ENCODE measurements at places on chromosomes 2 and 18.

- DNase-seq = no peak
Measured at GRCh38 chr18:4035521-4035920, 419.6 kb downstream of the DLGAP1 start.

DNA sequence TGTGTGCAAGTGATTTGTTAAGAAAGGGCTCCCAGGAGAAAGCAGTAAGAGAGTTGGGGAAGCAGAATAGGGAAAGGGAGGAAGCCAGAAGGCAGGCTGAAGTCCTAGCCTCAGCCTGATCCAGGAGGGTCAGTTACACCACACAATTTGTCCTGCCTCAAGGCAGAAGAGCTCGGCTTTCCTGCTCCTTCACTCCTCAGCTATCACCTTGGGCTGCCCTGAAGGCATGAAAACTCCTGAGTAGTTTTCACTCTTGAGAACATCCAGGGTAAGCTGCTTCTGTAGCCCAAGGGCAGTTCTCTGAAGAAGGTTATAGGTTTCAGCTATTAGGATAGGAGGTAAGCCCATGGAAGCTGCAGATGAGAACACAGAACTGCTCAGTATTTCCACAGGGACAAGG is 47.4 kb upstream of the ANKRD44 start:
- DNase-seq = no peak

- DNase-seq = no peak
Measured at GRCh38 chr18:43866696-43867095, 589.4 kb upstream of the SYT4 start.

- DNase-seq = no peak
Measured at GRCh38 chr2:69104261-69104660, 91.3 kb downstream of the ANTXR1 start.

- DNase-seq = peak; percentile 59
Measured at GRCh38 chr18:34600158-34600557, 109.9 kb upstream of the DTNA start.

DNA sequence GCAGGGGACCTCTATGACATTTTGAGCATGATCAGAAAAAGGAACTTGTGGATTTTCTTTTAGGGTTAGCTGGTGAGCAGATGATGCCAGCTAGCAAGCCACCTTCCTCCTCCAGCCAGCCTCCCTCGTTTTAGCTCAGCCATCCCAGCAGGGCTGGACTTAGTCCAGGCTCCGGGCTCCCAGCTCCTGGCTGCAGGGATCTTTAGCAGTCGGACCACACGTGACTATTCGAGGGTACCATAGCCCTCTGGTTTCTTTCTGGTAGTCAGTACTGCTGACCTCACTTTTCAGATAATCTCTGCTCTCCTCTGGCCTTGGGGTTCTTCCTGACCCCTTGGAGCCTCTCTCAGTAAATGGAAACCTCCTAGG is 31.8 kb downstream of the NCK2 start:
- no peak for DNase-seq

- no peak for DNase-seq
Measured at GRCh38 chr2:150601280-150602038, 114.0 kb upstream of the RND3 start.

- no peak for DNase-seq
Measured at GRCh38 chr18:29076645-29077044, 899.7 kb upstream of the CDH2 start.

DNA sequence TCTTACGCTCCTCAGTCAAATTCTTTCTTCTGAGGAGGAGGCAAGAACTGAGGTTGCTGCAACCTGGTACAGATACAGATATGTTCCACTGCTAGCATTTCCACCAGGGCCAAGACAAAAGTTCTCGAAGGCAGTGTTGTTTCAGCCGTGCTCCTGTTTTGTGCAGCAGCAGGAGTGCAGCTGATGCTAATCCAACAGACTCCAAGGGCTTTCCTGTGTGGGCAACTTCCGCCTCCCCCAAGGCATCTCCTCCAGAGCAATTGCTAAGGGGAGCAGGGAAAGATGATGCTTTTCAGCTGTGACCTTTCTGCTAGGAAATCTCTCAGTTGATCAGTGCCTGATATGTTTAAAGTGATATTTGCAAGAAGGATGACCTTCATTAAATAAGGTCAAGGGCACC is 52.6 kb upstream of the DAPL1 start:
- no peak for DNase-seq

- DNase-seq = no peak
Measured at GRCh38 chr2:45278365-45279078, 269.3 kb upstream of the SIX2 start.

- DNase-seq = no peak
Measured at GRCh38 chr18:2002604-2003003, 568.7 kb downstream of the METTL4 start.

DNA sequence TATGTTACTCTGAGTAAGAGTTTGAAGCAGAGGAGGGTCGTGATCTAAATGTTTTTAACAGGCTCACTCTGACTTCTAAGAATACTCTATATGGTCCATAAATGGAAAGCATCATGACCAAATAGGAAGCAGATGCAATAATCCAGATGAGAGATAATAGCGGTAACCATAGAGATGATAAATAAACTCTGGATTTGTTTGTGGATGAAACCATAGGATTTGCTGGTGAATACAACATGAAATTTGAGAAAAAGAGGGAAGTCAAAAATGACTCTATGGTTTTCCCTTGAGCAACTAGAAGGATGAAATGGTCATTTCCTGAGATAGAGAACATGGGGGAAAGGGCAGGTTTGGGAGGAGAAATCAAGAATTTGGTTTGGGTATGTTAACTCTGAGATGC is 3.9 kb downstream of the HEATR5B start:
- DNase-seq = no peak

DNA sequence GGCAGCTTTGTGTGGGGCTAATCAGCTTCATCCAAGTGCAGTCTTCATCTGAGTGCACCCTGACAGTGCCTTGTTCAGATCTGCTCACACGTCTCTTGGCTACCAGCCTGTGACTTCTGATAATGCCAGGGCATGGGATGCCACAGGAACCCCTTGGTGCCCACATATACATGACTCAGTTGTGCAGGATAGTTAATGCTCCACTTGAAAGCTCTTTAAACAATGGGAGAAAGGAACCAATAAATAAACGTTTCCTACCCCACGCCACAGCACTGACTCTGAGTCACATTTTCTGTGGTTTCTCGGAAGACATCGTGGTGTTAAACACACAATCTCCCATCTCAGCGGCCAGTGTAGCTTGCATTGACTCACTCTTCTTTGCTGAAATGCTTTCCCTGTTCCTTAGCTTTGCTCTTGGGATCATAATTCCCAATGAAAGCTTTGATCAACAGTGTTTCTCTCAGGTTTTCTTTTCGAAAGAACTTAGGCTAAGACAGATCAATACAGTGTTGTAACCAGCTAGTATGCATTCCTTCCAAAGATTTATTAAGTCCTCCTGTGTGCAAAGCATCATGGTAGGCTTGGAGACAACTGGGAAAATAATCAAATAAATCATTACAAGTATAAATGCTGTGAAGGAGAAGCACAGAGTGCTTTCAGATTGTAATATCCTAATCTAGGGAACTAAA is 142.0 kb downstream of the COPS8 start:
- DNase-seq = peak; percentile 94

DNA sequence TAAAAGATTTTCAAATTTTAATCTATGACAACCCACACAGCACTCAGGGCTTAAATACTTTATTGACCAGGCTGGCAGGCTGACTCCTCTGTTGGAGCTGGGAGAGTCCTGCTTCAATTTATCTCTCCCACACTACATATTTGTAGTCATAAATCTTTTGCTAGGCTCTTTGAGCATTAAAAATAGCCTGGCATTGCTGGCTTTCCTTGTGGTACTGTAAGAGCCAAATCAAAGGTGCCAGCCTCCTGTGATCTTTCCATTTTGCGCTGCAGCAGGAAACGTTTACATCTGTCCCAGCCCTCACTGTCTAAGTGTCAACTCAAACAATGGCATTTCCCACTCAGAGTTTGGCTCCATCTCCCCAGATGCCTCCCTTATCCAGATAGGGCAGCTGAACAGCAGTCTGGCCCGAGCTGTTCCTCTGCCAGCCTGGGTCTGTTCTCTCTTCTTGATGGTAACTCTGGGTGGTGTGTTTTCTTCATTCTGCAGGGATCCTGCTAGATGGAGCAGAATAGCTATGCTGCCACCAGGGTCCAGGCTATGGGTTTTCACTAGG is 62.1 kb downstream of the LRRTM1 start:
- no peak for DNase-seq

- DNase-seq = peak; percentile 73
Measured at GRCh38 chr18:11654736-11655605, 34.1 kb upstream of the GNAL start.

DNA sequence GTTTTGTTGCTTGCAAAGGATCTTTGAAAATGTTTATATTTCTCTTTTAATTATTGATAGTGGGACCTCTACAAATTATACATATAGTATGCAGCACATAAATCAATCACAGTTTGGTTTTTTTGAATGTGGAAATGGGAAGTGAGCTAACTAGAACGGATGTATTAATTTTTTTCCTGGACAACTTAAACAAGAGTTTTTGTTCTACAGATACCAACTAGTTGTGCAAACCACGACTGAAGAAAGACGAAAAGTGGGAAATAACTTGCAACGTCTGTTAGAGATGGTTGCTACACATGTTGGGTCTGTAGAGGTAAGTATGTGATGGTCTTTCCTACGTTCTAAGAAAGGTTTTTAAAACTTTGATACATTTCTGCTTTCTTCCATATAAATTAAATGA is 39.2 kb downstream of the NDC80 start:
- no peak for DNase-seq

- DNase-seq = no peak
Measured at GRCh38 chr2:172986040-172986439, 89.6 kb upstream of the MAP3K20 start.

DNA sequence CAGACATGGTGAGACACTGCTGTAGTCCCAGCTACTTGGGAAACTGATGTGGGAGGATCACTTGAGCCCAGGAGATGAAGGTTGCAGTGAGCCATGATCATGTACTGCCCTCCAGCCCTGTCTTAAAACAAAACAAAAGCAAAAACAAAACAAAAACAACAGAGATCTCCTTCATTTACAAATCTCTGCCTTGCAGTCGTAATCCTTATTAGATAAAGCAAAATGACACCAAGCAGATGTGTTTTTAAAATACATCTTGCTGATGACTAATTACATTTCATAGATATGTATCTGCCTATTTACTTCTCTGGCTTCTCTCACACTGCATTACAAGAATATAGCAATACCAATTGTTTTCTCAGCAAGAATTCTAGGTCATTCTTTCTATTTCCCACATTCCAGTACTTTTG is 22.8 kb downstream of the NFE2L2 start:
- no peak for DNase-seq

GRCh38 chr2:120428748-120429147 is 82.8 kb downstream of the INHBB start:
- DNase-seq = no peak

- no peak for DNase-seq
Measured at GRCh38 chr2:168534926-168535325, 78.9 kb downstream of the CERS6 start.

GRCh38 chr2:25354116-25354515 is 12.4 kb upstream of the DNMT3A start:
- no peak for DNase-seq

DNA sequence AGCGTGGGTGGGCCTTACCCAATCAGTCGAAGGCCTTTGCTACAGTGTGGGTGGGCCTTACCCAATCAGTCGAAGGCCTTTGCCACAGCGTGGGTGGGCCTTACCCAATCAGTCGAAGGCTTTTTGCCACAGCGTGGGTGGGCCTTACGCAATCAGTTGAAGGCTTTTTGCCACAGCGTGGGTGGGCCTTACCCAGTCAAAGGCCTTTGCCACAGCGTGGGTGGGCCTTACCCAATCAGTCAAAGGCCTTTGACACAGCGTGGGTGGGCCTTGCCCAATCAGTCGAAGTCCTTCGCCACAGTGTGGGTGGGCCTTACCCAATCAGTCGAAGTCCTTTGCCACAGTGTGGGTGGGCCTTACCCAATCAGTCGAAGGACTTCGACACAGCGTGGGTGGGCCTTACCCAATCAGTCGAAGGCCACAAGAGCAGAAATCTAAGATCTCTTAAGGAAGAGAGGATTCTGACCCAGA is 16.3 kb upstream of the GAL3ST2 start:
- DNase-seq = no peak

DNA sequence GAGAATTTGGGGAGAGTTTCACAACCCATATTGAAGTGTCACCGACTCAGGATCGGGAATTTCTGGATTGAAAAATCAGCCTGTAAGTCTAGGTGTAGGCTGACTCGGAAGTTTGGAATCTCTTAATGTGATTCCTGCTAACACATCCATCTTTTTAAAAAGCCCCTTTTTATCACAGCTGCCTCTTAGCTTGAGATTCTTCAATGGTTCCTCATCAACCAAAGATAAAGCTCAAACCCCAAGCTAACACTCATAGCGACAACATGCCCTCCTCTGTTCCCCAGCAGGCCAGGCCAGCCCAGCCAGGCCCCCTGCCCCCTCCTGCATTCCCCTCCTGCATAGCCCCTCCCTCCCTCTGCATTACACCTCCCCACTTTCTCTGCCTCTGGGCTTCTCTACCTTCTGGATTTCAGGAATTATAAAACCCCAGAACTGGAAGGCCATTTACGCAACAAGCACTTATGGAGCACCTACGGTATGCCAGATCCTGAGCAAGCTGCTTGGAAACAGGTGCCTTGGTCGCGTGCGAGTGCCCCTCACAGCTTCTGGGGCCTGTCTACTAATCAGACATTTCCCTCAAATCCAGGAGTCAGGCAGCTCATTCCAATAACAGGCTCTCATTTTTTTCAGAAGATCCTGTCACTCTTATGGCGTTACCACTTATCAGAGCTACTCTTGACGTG is 63.4 kb downstream of the EMX1 start:
- DNase-seq = no peak

- DNase-seq = no peak
Measured at GRCh38 chr2:66872986-66873754, 438.2 kb downstream of the MEIS1 start.

GRCh38 chr18:35470435-35470834 is 27.3 kb downstream of the INO80C start:
- DNase-seq = peak; percentile 61

GRCh38 chr2:199460101-199460671 is 2.4 kb upstream of the SATB2 start:
- peak; percentile 54 for DNase-seq

Data from foreskin fibroblast (primary cell).